ENCODE measurements at places on chromosomes 5 and 9. TPM values are rescaled to one million over a fixed set of nuclear protein-coding genes. Genes with fewer than 3 reads are reported as not detected.

CARD9 gene
- 0.77 TPM for polyA plus RNA-seq

PCDHB8 gene
- polyA plus RNA-seq: 0.81 TPM

SLCO6A1 gene
- not detected for polyA plus RNA-seq

POU5F2 gene
- polyA plus RNA-seq: 0.07 TPM

MORN5 gene
- polyA plus RNA-seq: not detected

HRCT1 gene
- 0.84 TPM for polyA plus RNA-seq

ORM2 gene
- not detected for polyA plus RNA-seq

PCDHB9 gene
- 4.9 TPM for polyA plus RNA-seq

DAPK1 gene
- 57.3 TPM for polyA plus RNA-seq

PTGS1 gene
- polyA plus RNA-seq: 0.17 TPM

SLIT3 gene
- 0.06 TPM for polyA plus RNA-seq

ERAP2 gene
- polyA plus RNA-seq: not detected

KCNMB1 gene
- not detected for polyA plus RNA-seq

DPM2 gene
- 30.5 TPM for polyA plus RNA-seq

ACSL6 gene
- polyA plus RNA-seq: 30.5 TPM

RUFY1 gene
- 36.2 TPM for polyA plus RNA-seq

SLC25A2 gene
- not detected for polyA plus RNA-seq

SPINK6 gene
- polyA plus RNA-seq: not detected

SLC34A1 gene
- not detected for polyA plus RNA-seq

INSYN2B gene
- polyA plus RNA-seq: 5.5 TPM

LAMC3 gene
- 0.04 TPM for polyA plus RNA-seq

ENTREP1 gene
- 2.0 TPM for polyA plus RNA-seq

RNF208 gene
- 1.5 TPM for polyA plus RNA-seq

DOCK8 gene
- not detected for polyA plus RNA-seq

EMB gene
- polyA plus RNA-seq: 10.8 TPM

RNF130 gene
- 62.8 TPM for polyA plus RNA-seq

PDE6A gene
- not detected for polyA plus RNA-seq

SPAAR gene
- 0.35 TPM for polyA plus RNA-seq

PCSK5 gene
- polyA plus RNA-seq: 2.5 TPM

BTNL9 gene
- 18.7 TPM for polyA plus RNA-seq

PCDHA4 gene
- 43.6 TPM for polyA plus RNA-seq

NDOR1 gene
- polyA plus RNA-seq: 18.2 TPM

CRB2 gene
- 0.70 TPM for polyA plus RNA-seq

CMYA5 gene
- polyA plus RNA-seq: 0.30 TPM

MEIKIN gene
- polyA plus RNA-seq: not detected

CATSPER3 gene
- polyA plus RNA-seq: 0.80 TPM

ZFP37 gene
- 35.4 TPM for polyA plus RNA-seq

C5orf15 gene
- 65.1 TPM for polyA plus RNA-seq

FAM221B gene
- not detected for polyA plus RNA-seq

TCOF1 gene
- 6.5 TPM for polyA plus RNA-seq

MCTP1 gene
- polyA plus RNA-seq: 1.1 TPM

Data from neural cell (in vitro differentiated cells).